Mesothelial cell of epicardium (in vitro differentiated cells): ENCODE measurements at places on chromosomes 12 and 14. TPM values are rescaled to one million over a fixed set of nuclear protein-coding genes. Genes with fewer than 3 reads are reported as not detected.

DNA sequence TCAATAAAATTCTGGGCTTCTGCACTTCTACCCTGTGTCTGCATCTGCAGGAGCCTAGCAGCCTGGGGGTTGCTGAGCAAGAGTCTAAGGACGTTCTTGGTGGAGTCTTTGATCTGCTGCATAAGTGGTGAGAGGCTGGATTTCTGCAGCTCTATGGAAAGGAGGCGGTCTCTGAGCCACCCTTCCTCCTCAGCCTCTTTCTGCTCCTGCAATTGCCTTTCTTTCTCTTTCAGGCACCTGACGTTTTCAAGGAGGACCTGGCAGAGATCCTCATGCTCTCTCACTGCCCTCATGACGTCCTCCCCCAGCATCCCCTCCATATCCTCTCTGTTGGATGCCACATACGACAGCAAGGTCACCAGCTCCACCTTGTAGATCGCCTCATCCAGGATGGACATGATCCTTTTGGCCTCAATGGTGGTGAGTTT is 13.6 kb upstream of the TPCN1 start:
- DNase-seq = no peak

GRCh38 chr12:52189376-52190174 is 2.2 kb downstream of the KRT80 start:
- DNase-seq = no peak

DNA sequence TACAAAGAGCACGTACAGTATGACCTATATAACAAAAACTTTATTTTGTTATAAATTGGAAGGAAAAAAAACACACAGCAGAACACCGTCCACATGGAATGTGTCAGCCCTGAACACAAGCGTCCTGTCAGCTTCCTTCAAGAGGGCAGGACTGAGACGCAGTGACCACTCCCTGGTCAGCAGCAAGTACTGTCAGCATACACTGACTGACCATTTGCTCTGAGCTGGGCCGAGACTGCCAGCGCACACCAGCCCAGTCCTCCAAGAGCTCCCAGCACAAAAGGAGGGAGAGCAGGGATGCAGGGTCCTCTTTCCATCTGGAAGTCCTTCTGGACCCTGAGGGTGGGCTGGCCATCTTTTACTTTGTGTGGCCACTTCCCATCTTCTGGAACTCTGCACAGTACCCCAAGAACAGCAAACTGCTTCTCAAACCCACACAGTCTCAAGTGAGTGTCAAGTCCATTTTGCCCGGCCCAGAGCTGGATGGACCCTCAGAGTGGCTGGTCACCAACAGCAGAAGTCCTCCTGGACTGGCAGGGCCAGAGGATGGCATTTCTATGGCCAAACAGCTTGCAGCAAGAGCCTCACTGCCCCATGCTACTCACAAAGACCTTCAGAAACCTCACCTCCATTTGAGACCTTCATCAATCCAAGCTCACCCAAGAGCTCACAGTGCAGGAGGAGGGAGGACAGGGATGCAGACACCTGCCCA is 11.7 kb downstream of the CCDC88C start:
- DNase-seq = no peak

DNA sequence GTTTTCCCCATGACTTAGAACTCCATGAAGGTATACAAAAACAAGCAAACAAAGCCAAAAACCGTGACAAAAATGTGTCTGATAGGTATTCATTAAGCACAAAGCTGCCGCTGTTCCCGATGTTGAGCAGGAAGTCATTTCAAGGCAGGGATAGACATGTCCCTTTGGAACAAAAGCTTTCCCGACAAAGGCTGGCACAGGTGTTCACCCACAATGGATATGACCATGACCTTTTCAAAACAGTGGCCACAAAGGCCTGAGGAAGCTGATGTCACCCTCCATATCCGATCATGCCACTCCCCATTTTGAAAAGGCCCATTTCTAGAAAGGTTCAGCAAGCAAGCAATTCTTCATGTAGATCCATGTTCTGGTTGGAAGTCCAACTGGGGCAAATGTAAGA is 279.1 kb downstream of the BTG1 start:
- DNase-seq = no peak

- no peak for DNase-seq
Measured at GRCh38 chr12:52924764-52925716, 20.2 kb upstream of the KRT8 start.

DNA sequence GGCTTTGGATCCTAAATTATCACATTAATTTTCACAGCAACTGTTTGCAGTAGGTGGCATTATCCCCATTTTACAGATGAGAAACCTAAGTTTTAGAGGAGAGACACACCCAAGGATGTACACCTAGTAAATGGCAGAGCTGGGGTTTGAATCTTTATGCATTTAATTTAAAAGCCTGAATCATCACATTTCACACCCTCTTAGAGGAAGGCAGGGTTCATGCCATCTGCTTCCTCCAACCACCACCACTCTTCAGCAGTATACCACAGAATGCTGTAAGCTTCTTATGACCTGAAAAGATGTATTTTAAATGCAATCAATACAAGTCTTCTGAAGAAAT is 90.3 kb downstream of the CRADD start:
- DNase-seq = no peak

GRCh38 chr14:28097585-28097984 is 669.0 kb upstream of the FOXG1 start:
- DNase-seq = no peak

DNA sequence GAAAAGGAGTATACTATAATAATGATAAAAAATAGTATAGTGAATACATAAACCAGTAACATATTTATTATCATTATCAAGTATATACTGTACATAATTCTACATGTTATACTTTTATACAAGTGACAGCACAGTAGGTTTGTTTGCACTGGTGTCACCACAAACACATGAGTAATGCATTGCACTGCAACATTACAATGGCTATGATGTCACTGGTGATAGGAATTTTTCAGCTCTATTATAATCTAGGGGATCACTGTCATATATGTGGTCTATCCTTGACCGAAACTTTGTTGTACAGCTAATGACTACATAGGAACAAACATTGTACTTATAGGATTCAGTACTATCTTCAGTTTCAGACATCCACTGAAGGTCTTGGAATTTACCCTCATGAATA is 165.8 kb upstream of the SYT1 start:
- DNase-seq = no peak

GRCh38 chr14:61893371-61893940 is 131.2 kb downstream of the SNAPC1 start:
- DNase-seq = no peak

- DNase-seq = no peak
Measured at GRCh38 chr14:33811721-33812120, 139.2 kb downstream of the EGLN3 start.

- no peak for DNase-seq
Measured at GRCh38 chr12:26108915-26109314, 15.9 kb downstream of the BHLHE41 start.

- DNase-seq = no peak
Measured at GRCh38 chr12:104643093-104643818, 186.5 kb downstream of the CHST11 start.

GRCh38 chr14:63692310-63693020 is 35.4 kb downstream of the SGPP1 start:
- DNase-seq = no peak

- DNase-seq = no peak
Measured at GRCh38 chr14:75752086-75752485, 91.0 kb downstream of the TTLL5 start.

- no peak for DNase-seq
Measured at GRCh38 chr14:93936245-93936644, 9.1 kb downstream of the FAM181A start.

GRCh38 chr12:88986056-88986455 is 366.2 kb downstream of the DUSP6 start:
- DNase-seq = no peak

DNA sequence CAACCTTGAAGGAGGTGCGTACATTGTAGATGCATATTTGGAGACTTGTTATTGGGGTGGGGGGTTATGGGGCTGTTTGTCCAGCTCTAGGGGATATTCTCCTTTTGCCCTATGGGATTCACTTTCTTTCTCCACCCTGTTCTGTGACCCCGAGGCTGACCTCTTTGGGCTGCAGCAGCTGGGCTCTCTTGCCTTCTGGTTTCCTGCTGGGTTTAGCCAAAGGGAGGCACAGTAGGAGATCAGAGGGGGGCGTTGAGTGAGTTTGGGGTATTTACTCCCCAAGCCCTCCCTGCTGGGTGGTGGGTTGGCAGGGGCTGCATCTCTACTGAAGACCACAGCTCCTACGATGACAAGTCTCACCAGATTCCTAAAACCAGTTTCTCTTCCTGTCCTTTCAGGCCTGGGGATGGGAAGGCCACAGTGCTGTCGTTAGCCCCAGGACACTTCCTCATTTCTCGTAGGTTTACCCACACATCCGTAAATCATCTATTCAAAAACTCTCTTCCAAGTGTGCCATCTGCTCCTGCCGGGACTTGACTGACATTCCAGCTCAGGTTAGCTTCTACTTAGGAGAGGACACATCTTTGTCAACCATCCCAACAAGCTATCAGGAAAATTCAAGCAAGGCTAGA is 127.1 kb downstream of the TMEM30B start:
- DNase-seq = no peak

DNA sequence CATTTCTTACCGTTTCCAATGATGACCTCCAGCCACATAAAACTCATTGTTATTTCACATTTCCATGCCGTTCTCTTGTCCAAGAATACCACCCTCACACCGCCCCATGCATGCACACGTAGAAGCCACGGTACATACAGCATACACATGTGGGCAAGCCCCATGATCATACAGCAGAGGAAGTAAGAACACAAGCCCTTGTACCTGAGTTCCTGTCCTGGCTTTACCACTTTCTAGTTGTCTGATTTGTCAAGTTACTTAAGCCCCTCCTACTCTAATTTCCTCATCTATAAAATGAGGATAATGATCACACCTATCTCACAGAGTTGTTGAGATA is 59.9 kb downstream of the DUSP16 start:
- no peak for DNase-seq

DNA sequence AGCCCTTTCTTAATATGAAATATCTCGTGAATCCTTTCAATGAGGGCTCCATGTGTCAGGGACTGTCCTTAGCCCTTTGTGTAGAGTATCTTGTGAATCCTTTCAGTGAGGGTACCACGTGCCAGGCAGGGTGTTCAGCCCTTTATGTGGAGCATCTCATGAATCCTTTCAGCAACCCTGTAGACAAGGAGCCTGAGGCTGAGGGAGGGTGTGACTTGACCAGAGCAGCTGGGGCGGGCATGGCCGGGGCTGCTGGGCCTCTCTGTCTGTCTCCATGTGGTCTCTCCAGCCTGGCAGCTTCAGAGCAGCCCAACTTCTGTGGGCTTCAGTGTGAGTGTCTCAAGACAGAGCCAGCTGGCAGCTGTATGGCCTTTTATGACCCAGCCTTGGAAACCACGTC is 140.2 kb downstream of the AACS start:
- DNase-seq = no peak

DNA sequence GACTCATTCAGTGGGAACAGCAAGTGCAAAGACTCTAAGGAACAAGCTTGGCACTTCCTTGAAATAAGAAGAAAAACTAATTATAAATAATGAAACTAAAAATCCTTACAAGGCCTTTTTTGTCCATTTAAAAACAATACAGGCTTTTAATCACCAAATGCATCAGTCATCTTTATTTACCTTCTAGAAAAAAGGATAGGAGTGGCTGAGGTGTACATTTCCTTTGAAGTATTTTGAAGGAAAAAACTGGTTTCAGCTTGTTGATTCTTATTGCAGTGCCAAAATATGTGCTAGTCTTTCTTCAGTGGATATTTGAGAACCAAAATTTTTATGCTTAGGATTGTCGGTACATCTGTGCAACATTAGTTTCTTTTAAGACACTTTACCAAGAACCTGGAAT is 29.8 kb downstream of the MED21 start:
- no peak for DNase-seq

- DNase-seq = no peak
Measured at GRCh38 chr14:69328765-69329164, 68.8 kb downstream of the GALNT16 start.

- no peak for DNase-seq
Measured at GRCh38 chr12:103493199-103493598, 2.6 kb downstream of the C12orf42 start.

DNA sequence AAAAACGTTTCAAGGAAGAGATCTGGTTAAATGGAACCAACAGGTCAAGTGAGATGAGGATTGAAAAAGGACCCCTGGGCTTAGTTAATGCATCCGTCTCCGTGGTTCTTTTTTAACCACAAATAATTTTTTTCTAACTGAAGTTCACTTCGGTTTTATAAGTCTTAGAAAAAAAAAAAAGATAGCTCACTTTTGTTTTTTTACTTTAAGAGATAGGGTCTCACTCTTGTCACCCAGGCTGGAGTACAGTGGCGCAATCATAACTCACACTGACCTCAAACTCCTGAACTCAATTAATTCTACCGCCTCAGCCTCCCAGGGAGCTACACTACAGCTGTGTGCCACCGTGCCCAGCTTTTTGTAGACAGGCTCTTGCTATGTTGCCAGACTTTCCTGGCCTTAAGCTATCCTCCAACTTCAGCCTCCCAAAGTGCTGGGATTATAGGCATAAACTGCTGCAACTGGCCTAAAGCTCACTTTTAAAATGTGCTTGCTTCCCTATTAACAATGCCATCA is 11.8 kb downstream of the HNRNPC start:
- no peak for DNase-seq

GRCh38 chr14:79064214-79064613 is 894.0 kb downstream of the NRXN3 start:
- DNase-seq = no peak

GRCh38 chr12:126189856-126190255 is 1124.6 kb downstream of the AACS start:
- no peak for DNase-seq

DNA sequence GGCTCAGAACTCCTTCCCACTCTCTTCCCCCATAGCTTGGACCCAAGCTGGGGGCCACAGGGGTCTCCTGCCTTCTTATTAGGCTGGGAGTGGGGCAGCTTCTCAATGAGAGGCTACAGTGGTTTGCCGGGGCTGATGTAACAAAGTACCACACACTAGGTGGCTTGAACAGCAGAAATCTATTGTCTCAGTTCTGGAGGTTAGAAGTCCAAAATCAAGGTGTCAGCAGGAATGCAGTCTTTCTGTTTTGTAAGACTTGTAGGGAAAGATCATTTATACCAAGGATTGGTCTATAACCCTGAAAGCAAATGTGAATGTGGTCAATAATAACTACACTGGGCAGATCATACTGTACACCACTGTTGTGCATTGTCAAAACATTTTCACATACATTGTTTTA is 124.5 kb upstream of the ARHGAP5 start:
- no peak for DNase-seq

- DNase-seq = no peak
Measured at GRCh38 chr12:92603741-92604432, 98.9 kb upstream of the PLEKHG7 start.

The SPIC gene
- total RNA-seq = not detected in 3 replicates

The MUCL1 gene
- total RNA-seq = not detected in 3 replicates

The TEX52 gene
- not detected in 3 replicates for total RNA-seq

The RPGRIP1 gene
- 0.29 to 0.35 TPM (median 0.29 TPM) in 3 replicates for total RNA-seq

The ETFBKMT gene
- total RNA-seq = 1.6 to 2.6 TPM (median 1.8 TPM) in 3 replicates

The FOXA1 gene
- total RNA-seq = 19.3 to 21.8 TPM (median 19.7 TPM) in 3 replicates
